Activated CD4-positive, alpha-beta T cell treated with anti-CD3 and anti-CD28 coated beads for 24 hours (primary cell): ENCODE measurements at places on chromosomes 1 and 21.
A peak's percentile ranks its signal among the peaks of the same experiment; 100 is the strongest.

DNA sequence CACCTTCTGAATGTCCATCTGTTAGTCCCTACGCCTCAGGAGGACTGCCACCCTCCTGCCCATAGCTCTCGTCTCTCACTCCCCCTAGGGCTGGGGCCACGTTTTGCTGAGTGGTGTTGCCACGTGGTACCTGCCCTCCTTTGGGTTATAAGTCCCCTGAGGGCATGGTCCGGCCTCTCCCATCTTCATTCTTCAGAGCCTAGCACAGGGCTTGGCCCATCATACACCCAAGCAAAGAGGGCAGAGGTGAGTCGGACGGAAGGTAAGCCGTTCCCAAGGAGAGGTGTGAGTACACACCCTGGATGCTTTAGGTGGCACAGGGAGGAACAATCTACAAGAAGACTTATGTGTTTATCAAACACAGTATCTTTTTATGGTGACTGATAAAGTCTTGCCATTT lies 10.9 kb downstream of the PADI2 start:
- DNase-seq: no peak

GRCh38 chr1:209202830-209203532 lies 380.5 kb upstream of the CAMK1G start:
- DNase-seq: no peak

DNA sequence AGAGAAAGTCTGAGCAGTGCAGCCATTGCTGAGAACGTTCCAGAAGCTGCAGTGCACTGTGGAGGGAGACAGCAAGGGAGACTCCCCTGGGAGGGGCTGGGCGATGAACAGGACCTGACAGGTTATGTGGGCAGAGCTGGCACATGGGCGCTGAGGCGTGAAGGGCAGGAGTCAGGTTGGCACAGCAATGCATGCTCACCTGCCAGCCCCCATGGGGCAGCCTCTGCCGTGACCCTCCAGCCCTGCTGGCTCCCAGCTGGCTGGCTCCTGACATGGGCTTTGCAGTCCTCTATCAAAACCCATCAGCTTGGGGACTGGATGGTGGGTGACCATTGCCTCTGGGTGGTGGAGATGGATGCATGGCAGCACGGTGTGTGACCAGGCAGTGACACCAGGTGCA lies 300.3 kb downstream of the CAMTA1 start:
- DNase-seq: no peak

DNA sequence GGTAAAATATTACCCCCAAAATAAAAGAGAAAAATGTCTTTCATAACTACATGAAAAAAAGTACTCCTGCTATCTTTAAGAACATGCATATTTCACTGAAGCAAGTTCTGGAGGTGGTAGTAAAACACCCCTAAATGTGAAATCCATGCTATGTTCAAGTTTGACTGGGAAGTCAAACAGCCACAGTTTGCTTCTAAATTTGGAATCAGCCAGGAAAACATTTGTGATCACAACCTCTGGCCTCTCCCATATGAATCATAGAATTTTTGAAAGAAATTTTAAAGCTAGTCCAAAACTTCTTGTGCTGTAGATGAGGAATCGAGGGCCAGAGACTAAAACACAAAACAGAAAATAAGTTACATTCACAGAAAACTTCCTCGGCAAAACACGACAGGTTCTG lies 6.6 kb downstream of the SORT1 start:
- no peak for DNase-seq

GRCh38 chr1:155070721-155071569 lies 7.4 kb downstream of the EFNA4 start:
- peak; percentile 72 for DNase-seq

GRCh38 chr21:29338256-29338655 lies 39.5 kb downstream of the BACH1 start:
- DNase-seq: no peak

GRCh38 chr1:166322470-166322869 lies 155.7 kb upstream of the FAM78B start:
- DNase-seq: no peak

GRCh38 chr1:116254776-116255175 lies 118.3 kb upstream of the ATP1A1 start:
- DNase-seq: no peak

GRCh38 chr1:12114340-12114683 lies 51.2 kb downstream of the TNFRSF8 start:
- no peak for DNase-seq

DNA sequence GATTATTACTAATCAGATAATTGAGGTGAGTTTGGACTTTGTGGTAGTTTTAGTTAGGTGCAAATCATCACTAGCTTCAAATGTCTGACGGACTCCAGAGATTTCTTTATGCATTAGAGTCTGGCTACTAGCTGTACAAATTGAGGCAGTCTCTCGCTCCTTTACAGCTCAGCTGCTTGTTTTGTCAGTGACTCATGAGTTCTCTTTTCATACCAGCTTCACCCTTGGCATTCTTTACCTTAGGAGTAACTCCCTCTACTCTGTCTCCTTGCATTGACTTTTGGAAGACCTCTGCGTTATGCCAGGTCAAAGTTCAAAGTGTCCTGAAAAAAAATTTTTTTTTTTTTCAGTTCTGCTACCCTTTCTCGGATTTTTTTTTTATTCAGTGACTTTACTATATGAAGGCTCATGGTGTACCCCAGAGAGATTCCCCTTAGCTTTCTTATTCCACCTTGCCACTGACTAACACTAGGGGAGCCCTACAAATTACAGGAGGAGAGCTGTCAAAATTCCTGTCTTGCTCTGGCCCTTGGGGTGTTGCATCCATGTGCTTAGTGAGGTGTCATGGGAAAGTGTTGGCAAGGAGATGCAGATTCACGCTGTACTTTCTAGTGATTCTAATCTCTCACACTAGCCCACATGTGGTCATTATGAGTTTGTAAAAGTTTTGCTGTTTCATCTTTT lies 576.6 kb downstream of the ADGRL2 start:
- DNase-seq: no peak

DNA sequence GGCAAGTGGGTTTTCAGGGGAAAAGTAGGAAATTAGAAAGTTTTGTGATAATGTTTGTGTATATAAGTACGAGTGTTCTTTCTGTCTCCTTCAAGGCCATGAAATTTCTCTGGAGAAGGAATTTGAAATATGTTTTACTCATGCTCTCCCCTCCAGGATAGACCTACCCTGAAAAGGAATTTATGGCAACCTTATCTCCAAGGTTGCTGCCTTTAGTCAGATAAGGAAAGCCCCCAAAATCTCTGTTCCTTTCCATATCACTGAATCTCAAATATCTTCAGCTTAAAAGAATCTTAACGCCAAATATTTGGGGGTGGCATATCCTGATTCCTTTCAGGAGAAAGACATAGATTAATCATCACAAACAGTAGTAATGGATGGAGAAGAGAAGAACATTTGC lies 499 bp upstream of the C4BPB start:
- no peak for DNase-seq
